Stromal cell of bone marrow (primary cell): ENCODE measurements at places on chromosomes 16 and 17.

- DNase-seq: peak; percentile 28
Observed at GRCh38 chr16:27367461-27368357, 34.3 kb upstream of the IL21R start.

GRCh38 chr16:17277981-17278381, 192.8 kb downstream of the XYLT1 start:
- DNase-seq: no peak

GRCh38 chr17:75876190-75876937, 2.0 kb downstream of the TRIM47 start:
- no peak for DNase-seq

- DNase-seq: no peak
Observed at GRCh38 chr16:14043278-14043677, 27.8 kb upstream of the MRTFB start.

GRCh38 chr17:8703001-8703400, 41.6 kb downstream of the CCDC42 start:
- DNase-seq: no peak

DNA sequence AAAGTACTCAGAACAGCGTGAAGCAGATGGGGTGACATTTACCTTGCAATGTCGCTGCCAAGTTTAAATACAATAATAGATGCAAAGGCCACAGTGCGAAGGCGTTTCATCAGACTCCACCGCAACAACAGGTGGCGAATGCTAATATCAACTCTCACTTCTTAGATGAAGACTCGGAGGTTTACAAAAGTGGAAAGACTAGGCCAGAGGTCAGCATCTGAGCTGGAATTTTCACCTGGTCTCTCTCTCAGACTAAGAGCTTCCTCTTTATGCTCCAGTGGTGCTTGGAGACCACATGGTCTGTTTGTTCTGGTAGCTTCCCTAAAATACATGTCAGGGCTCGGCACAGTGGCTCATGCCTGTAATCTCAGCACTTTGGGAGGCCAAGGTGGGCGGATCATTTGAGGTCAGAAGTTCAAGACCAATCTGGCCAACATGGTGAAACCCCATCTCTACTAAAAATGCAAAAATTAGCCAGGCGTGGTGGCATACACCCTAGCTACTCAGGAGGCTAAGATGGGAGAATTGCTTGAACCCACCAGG, 169.1 kb downstream of the XYLT1 start:
- DNase-seq: no peak
